ENCODE measurements at places on chromosomes 3 and 15.

DNA sequence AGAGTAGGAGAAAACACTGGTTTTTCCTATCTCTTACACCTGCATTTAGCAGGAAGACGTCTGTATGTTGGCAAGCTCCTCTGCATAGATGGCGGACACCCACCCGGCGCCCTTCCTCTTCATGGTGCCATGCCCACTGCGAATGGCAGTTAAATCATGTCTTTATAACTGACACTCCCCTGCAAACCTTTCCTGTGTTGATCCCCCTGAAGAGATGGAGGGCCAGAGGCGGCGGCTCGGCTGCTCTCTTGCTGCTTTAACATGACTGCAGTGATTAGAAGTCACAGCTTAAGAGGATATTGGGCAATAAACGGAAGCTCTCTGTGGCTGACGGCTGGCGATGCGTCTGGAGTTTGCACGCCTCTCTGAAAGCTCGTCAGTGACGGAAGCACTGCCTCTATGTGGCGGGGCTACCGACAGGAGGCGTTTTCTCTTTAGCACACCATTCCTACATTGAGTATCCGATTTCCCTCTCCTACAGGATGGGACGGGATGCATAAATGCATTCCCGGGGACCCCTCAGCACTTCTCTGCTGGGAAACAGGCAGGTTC is 25.5 kb upstream of the SNRPA1 start:
- no peak for DNase-seq

- no peak for DNase-seq
These were observed 46.2 kb downstream of the TRIM69 start for GRCh38 chr15:44782516-44782915.

DNA sequence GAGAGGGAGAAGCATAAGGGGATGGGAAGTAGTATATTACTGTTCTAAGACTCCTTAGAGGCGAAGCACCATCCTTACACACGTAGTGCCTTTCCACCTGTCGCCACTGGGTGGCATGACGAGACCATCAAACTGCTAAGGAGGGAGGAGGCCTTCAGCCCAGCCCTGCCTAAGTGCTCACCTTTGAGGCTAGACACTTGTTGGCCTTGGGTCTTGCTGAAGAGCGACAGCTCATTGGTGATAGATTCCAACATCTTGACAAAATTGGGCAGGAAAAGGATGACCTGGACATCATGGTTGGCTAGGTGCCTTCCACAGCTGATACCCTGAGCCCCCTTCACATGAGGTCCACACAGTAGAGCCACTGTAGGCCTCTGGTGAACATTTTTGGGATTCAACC is 19.6 kb downstream of the CLK3 start:
- DNase-seq: no peak

GRCh38 chr3:31635545-31635944 is 102.8 kb downstream of the STT3B start:
- no peak for DNase-seq

GRCh38 chr15:75620058-75620820 is 5.3 kb downstream of the SNUPN start:
- no peak for DNase-seq

GRCh38 chr3:46062679-46063078 is 35.4 kb upstream of the XCR1 start:
- no peak for DNase-seq

- DNase-seq: no peak
These were observed 1.1 kb downstream of the ARMC8 start for GRCh38 chr3:138188013-138188730.

GRCh38 chr3:100893590-100893989 is 99.6 kb downstream of the ABI3BP start:
- DNase-seq: no peak

DNA sequence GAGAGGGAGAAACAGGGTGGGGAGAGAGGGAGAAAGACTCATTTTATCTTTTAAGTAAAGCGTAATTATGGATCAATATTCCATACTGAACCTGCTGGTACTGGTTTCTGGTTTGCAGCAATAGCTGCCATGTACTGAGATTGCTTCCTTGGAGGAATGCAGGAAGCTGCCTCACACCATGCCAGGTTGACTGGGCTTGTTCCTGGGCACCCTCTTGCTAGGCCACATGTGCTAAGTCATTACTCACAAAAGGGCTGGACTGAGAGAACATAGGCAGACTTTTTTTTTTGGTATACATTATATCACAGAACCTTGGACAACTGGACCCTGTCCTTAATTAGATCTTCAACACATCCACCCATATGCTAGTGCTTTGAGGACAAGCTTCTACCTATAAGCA is 193.4 kb downstream of the ZNF621 start:
- DNase-seq: no peak

GRCh38 chr3:126406389-126407296 is 11.9 kb downstream of the CFAP100 start:
- DNase-seq: no peak

- no peak for DNase-seq
These were observed 86.1 kb upstream of the CGNL1 start for GRCh38 chr15:57290187-57290586.

DNA sequence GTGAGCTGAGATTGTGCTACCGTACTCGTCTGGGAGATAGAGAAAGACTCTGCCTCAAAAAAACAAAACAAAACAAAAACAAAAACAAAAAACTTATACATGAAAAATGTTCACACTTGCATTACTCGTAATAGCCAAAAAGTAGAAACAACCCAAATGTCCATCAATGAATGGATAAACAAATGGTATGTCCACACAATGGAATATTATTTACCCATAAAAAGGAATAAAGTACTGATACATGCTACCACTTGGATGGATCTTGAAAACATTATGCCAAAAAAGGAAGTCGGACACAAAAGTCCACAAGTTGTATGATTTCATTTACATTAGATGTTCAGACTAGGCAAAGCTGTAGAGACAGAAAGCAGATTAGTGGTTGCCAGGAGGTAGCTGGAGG is 26.7 kb downstream of the PCYT1A start:
- DNase-seq: no peak

DNA sequence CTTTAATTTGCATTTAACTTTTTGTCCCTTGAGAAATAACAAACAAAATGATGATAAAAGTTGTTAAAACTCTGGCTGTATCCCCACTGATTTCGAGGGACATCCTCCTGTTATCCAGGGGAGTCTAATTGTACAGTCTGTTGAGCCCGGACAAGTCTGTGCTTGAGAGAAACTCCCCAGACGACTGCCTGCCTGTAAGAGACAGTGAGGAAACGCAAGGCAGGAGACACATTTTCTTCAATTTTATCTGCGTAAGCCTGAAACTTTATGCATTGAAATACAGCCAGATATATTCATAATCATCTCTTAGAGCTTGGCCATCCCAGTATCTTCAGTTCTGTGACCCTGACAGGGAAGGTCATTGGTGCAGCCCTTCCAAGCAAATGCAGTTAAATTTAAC is 97.7 kb downstream of the ROBO2 start:
- no peak for DNase-seq

DNA sequence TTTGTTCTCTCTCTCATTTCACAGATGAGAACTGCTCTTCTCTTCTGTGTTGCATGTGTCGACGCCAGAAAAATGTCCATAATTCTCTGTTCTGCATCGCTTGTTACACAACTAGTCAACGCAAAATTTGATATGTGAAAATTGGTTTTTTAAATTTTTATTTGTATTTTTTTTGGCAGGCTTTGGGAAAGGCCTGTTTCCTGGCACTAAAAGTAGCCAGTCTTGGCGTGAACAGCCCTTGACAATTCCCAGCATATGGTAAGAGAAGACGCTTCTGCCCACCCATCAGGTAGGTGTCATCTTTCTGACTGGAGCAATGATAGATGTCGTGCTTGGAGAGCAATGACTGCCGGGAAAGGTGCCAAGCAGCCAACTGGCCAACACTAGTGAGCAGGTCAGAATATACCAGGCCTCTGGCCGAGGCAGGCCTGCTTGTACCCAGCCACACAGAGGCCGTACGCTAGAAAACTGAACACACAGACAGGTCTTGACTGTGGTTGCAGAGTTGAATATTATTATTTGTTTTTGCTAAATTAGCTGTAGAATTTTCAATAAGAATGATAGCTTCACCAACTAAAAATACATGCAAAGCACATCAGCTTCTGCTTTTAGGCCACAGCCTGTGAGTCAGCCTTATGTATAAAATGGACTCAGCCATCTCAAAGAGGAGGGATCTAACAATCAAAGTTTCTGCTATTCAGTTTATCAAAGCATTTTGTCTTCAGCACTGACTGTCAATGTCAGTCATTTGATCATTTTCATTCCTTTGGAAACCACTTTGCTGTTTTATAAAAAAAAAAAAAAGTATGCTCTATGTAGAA is 837.5 kb downstream of the MCTP2 start:
- DNase-seq: no peak

DNA sequence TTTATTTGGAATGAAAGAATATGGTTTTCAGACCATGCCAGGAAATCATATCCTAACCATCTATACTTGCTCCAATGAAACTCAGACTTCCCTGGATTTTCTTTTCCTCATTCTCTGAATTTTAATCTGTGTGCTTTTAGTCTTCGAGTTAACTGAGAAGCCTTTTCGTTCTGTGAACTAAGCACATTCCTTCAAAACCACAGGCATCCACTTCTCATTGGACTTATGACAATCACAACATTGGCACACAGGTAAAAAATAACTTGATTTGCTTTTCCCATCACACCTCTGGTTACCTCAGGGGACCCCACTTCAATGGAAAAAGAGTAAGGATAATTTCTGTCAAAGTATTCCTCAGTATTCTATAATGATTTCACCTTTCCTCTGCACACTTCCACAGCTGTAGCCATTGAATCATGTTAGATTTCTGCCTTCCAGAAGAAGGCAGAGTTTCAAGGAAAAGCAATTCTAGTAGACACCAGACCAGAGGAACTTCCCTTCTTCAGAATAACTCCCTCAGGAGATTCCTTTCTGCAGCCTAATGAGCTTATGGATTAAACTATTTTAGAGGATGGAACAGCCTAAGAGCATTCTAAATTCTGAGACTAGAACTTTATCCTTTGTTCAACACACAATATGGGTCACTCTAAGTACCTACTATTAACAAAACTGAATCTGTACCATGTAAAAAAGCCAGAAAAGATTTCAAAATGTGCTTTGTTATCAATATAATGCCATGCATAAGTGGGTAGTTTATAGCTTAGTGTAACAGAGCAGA is 15.9 kb downstream of the COMMD2 start:
- DNase-seq: peak; percentile 17

GRCh38 chr3:44028-44676 is 152.4 kb upstream of the CHL1 start:
- DNase-seq: no peak

DNA sequence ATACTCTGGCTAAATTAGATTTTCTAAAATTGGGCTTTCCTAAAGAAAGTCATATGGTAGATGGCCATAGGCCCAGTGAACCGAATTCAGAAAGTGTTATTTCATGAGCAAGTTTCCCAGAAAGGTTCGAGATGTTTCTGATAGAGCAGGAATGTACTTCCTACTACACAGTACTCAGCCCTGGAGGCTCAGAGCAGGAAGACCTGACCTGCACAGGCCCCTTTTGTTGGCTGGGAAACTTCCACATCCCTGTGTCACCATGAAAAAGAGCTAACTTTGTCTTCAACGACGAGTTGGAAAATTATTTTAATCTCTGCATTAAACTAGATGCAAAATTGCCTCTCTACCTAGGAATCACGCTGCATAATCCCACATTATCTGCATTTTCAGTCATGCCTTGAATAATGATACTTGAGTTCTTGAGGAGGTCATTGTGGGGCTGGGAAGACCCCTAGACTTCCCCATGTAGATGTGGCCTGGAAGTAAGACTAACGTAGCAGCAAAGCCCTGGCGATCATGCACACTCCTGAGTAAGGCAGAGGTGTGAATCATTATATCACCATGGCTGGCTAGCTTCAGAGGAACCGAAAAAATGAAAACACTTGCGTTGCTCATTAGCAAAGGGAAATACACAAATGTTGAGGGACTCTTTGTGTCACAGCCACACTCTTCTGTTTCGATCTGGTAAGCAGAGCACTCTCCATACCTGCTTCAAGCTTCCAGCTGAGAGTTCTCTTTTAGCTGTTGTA is 47.1 kb downstream of the CMTM7 start:
- DNase-seq: no peak

GRCh38 chr15:80902298-80902801 is 87.3 kb downstream of the MESD start:
- no peak for DNase-seq

GRCh38 chr3:175163686-175164085 is 304.6 kb downstream of the NAALADL2 start:
- no peak for DNase-seq

DNA sequence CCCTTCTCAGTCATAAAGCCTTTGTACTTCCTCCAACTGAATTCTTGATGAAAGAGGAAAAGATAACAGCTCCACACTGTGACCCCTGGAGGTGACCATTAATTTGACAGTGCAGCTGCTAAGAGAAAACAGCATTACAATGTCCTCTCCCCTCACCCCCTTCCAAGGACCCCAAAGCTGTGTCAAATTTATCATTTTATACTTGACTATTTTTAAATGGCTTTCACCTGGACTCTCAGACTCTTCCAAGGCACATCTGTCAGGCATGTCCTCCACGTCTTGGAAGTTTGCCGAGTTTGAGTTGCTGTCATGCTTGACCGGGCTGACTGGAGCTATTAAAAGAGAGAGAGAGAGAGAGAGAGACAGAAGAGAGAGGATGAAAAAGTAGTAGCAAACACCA is 236.5 kb downstream of the WDR72 start:
- no peak for DNase-seq

Measured in AG04449 (cell line).